Fibroblast of the aortic adventitia (primary cell): ENCODE measurements at places on chromosomes 1 and 21. TPM values are rescaled to one million over a fixed set of nuclear protein-coding genes. Genes with fewer than 3 reads are reported as not detected.

The CCDC181 gene
- total RNA-seq = 1.4 and 3.1 TPM in 2 replicates

The BRDT gene
- total RNA-seq = not detected in 2 replicates

The PDC gene
- 0.27 TPM in 1 of 2 replicates, not detected in the other for total RNA-seq

The NPR1 gene
- 1.5 and 24.0 TPM in 2 replicates for total RNA-seq

The AHDC1 gene
- 14.6 and 19.1 TPM in 2 replicates for total RNA-seq

The LENEP gene
- not detected in 2 replicates for total RNA-seq

The BGLAP gene
- total RNA-seq = 0.18 TPM in 1 of 2 replicates, not detected in the other

The CACHD1 gene
- total RNA-seq = 7.3 and 11.6 TPM in 2 replicates

The PLXNA2 gene
- total RNA-seq = 4.3 and 8.0 TPM in 2 replicates

The IGSF5 gene
- total RNA-seq = 0.09 TPM in 1 of 2 replicates, not detected in the other

The NBPF20 gene
- 1.8 and 2.1 TPM in 2 replicates for total RNA-seq

The FCRL4 gene
- total RNA-seq = not detected in 2 replicates

The OR2T11 gene
- total RNA-seq = not detected in 2 replicates

The C1orf56 gene
- 0.82 and 3.3 TPM in 2 replicates for total RNA-seq

The APCS gene
- not detected in 2 replicates for total RNA-seq

The SLC5A9 gene
- not detected in 2 replicates for total RNA-seq

The FCRL3 gene
- total RNA-seq = not detected in 2 replicates

The PCSK9 gene
- total RNA-seq = 1.1 and 2.5 TPM in 2 replicates

The FAM78B gene
- total RNA-seq = 0.25 and 0.27 TPM in 2 replicates

The CYP4Z1 gene
- total RNA-seq = not detected in 2 replicates

The SV2A gene
- 17.4 and 25.0 TPM in 2 replicates for total RNA-seq

The SPRR2A gene
- total RNA-seq = not detected in 2 replicates

The CDKN2C gene
- total RNA-seq = 15.3 and 34.1 TPM in 2 replicates

The UTS2 gene
- total RNA-seq = not detected in 2 replicates

The FAM163A gene
- not detected in 2 replicates for total RNA-seq

The PTGFR gene
- total RNA-seq = 34.3 and 77.5 TPM in 2 replicates

The NEK2 gene
- total RNA-seq = 12.4 TPM in 1 of 2 replicates, not detected in the other

The EPHA8 gene
- not detected in 2 replicates for total RNA-seq

The RAB25 gene
- total RNA-seq = not detected in 2 replicates

The BRINP3 gene
- total RNA-seq = 2.3 and 3.4 TPM in 2 replicates
